ENCODE measurements at places on chromosomes 5 and 9. TPM values are rescaled to one million over a fixed set of nuclear protein-coding genes. Genes with fewer than 3 reads are reported as not detected.

The MTREX gene
- 118 TPM for total RNA-seq

The IFNK gene
- total RNA-seq = not detected

- no peak for DNase-seq
These were observed 243.1 kb downstream of the PBX3 start for GRCh38 chr9:125990186-125990792.

- DNase-seq = no peak
These were observed 10.8 kb downstream of the SARDH start for GRCh38 chr9:133727277-133727875.
